Stimulated activated CD8-positive, alpha-beta memory T cell treated with anti-CD3 and anti-CD28 coated beads, Interleukin-15, amount 100 ng/mL, for 4 hours (primary cell): ENCODE measurements at places on chromosomes 2 and 18.

DNA sequence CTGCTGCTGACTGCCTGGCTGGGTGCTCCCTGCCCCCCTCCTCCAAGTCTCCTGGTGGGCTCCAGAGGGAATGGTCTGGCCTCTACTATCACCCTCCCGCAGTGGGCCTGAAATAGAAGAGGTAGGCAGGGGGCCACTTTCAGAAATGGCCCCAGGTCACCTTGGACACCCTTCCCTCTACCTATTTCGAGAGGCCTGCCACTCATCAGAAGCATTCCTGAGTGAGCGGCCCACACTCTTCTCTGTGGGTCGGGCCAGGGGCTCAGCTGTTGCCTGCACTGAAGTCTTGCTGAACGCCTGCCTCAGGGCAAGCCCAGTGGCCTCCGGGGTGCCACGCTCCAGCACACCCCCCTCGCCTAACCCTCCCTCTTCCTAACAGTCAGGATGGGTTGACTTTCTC, 124.9 kb downstream of the TNS1 start:
- no peak for DNase-seq

DNA sequence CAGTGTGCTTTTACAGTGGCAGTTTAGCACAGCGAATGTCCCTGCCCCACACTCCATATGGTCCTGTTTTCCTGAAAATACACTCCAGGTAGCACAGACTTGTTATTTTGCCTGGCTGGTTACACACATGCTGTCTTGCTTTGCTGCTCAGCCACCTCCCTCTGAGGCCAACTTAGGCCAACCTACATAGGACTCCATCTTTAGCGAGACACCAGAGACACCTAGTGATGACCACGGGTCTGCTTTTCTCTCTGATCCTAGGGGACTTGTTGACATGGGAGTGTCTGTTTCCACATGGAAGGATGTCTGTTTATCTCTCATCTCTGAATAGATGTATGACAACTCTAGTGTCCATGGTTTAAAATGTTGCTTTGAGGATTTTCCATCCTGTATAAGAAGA, 43.3 kb downstream of the PLEKHB2 start:
- DNase-seq, result no peak

DNA sequence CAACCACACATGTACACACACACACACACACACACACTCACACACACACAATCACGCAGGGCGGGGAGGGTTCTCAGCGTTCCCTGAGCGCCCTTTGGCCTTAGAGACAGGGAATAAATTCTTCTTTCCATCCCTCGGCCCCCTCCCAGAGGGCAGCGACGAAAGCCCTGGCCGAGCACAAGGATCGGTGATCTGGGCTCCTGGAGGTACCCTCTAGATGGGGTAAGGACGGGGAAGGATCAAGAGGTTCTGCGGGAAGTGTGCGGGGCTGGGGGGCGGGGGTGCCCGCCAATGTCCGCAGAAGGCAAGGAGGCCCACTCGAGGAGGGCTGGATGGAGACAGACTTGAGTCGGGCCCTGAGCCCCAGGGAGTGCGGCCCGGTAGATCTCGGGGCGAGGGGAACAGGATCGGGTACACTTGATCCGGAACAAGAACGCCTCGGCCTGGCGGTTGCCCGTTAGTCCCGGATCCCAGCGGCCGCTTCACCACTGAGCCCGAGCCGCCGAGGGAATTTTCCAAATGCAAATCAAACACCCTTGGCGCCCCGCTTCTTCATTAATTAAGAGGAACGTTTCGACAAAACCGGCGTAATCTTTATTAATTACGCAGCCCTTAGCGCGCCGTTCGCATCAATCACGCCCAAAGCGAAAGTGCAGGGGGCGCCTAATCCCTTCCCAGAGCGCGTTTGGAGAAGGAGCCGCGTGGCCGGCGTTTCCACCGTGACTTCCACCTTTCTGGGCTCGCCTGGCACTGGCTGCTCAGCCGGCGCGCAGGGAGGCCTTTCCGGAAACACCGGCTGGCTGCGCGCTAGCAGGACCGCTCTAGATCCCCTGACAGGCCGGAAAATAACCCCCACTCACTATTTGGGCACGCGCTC, 7.0 kb upstream of the PAX3 start:
- DNase-seq, result no peak

- DNase-seq, result no peak
These were observed 33.7 kb upstream of the ZNF516 start for GRCh38 chr18:76528477-76529432.

- no peak for DNase-seq
These were observed 1.6 kb upstream of the ARHGEF4 start for GRCh38 chr2:130834931-130835765.

GRCh38 chr2:134601264-134601663, 117.5 kb downstream of the TMEM163 start:
- no peak for DNase-seq

GRCh38 chr2:235678712-235679111, 184.9 kb downstream of the AGAP1 start:
- DNase-seq, result no peak
